Body of pancreas (tissue), 4 donors: ENCODE measurements at places on chromosomes 16 and 17. TPM values are rescaled to one million over a fixed set of nuclear protein-coding genes. Genes with fewer than 3 reads are reported as not detected.

TNP2 gene
- not detected for total RNA-seq

DNA sequence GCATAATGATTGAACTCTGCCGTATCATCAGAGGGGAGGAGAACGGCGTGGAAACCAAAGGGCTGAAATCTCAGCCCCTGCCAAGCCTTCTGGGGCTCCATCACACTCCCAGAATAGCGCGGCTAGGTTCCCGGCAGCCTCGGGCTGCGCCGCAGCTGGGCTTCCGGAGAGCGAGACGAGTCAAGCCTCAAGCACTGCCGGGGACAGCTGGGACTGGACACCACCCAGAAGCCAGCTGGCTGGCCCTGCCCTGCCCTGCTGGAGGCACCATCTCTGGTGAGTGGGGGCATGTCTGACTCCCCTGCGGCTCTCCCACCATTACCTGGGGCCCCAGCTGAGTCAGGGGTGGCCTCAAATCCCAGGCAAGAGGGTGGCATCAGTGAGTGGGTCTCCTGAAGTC, 7.2 kb upstream of the GPRC5C start:
- no peak overlapping the region for H3K4me3 ChIP-seq
- no peak overlapping the region for H3K27ac ChIP-seq
- no peaks in the 10 kb centered on the region for H3K36me3 ChIP-seq

- no peak overlapping the region for H3K4me3 ChIP-seq
- peaks cover 7% of the 10 kb centered on the region for H3K27me3 ChIP-seq
- peaks cover 31% of the 10 kb centered on the region for H3K4me1 ChIP-seq
- H3K27ac ChIP-seq: no peak overlapping the region
- peak; percentile 66 for DNase-seq
- no peaks in the 10 kb centered on the region for H3K36me3 ChIP-seq
Observed at GRCh38 chr16:728131-728889, 1.4 kb downstream of the HAGHL start.

GPR142 gene
- 0.52 TPM for total RNA-seq

MT4 gene
- total RNA-seq: not detected

TEKT5 gene
- total RNA-seq: not detected

PIMREG gene
- not detected for total RNA-seq

- H3K4me3 ChIP-seq: no peak overlapping the region
- H3K4me1 ChIP-seq: peaks cover 31% of the 10 kb centered on the region
- H3K36me3 ChIP-seq: no peaks in the 10 kb centered on the region
- DNase-seq: no peak
Observed at GRCh38 chr16:27311448-27311830, 2.3 kb upstream of the IL4R start.

DNA sequence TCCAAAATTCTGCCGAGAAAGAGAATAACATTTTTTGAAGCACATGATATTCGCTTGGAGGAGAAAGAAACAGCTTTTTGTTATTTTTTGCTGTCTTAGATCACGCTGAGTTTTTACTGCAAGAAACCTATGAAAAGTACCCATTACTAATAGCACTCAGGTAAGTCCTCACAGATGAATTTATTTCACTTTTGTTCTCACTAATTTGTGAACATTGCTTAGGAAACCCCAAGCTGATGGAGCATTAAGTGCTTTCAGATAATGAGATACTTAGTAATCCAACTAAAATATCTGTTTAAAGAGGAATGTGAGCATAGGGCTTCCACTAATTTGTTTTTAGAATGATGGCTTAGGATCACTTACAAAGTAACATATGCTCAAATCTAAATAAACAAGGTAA, 45.7 kb downstream of the MYO1D start:
- peaks cover 10% of the 10 kb centered on the region for H3K4me1 ChIP-seq
- H3K36me3 ChIP-seq: no peaks in the 10 kb centered on the region
- DNase-seq: no peak
- no peaks in the 10 kb centered on the region for H3K27me3 ChIP-seq
- H3K27ac ChIP-seq: no peak overlapping the region
- no peak overlapping the region for H3K4me3 ChIP-seq

ZNF469 gene
- total RNA-seq: 0.99 TPM

DNA sequence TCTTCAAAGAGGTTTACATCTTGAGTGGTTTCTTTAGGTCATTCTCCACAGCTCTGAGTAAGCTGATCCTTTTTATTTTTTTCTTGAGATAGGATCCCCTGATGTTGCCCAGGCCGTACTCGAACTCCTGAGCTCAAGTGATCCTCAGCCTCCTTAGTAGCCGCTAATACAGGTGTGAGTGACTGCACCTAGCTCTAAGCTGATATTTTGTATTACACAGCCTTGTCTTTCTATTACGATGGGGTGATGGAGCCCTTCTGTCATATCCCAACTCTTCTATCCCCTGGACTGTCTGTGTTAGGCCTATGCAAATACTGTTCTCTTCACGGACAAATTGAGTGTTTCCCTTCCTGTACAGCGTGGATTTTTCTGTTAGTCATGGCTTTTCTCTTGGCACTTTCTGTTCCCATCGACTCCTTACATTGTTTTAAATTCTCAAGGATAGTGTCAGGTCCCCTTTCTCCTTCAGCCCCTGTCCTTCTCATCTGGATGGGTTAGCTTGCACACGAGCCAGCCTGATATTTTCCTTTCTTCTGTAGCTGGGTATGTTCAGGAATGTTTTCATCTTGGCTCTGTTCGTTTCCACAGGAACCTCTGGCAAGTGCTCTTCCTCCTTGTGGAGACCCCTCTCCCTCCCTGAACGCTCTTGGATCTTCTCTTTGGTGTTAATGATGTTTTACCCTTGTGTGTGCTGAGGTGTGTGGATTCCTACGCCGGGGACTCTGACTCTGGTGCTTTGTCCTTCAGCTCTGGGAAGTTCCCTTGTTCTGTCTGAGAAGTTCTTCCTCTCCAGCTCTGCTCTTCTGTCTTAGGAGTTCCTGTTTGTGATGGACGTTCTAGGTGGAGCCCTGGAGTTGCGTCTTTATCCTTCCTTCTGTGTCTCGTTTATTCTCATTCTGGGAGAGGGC, 2.3 kb downstream of the BANP start:
- peaks cover 36% of the 10 kb centered on the region for H3K4me1 ChIP-seq
- H3K27me3 ChIP-seq: no peaks in the 10 kb centered on the region
- DNase-seq: no peak
- H3K36me3 ChIP-seq: no peaks in the 10 kb centered on the region
- H3K27ac ChIP-seq: no peak overlapping the region

DNA sequence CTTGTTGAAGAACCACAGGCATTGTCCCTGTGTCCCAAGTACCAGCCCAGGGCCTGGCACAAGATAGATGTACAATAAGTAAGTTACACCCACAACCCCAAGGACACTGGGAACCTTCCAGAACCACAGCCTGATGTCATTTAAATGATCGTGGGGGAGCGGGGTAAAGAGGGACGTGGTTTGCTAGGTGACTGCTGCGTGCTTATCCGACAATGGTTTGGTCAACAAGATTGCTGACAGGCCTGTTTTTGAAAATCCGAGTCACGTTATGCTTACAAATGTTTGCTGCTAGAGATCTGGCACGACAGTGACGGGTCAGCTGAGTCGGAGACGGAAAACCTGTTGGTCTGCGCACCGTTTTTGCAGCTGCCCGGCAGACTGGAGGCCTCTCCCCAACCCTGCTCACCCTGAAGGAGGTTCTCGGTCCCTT, 22.8 kb downstream of the COTL1 start:
- H3K4me1 ChIP-seq: peaks cover 15% of the 10 kb centered on the region
- H3K36me3 ChIP-seq: no peaks in the 10 kb centered on the region
- no peak overlapping the region for H3K4me3 ChIP-seq
- peak overlapping the region; percentile 56 for H3K27ac ChIP-seq
- DNase-seq: peak; percentile 50
- H3K27me3 ChIP-seq: no peaks in the 10 kb centered on the region

CEP20 gene
- total RNA-seq: 21.3 TPM

DNA sequence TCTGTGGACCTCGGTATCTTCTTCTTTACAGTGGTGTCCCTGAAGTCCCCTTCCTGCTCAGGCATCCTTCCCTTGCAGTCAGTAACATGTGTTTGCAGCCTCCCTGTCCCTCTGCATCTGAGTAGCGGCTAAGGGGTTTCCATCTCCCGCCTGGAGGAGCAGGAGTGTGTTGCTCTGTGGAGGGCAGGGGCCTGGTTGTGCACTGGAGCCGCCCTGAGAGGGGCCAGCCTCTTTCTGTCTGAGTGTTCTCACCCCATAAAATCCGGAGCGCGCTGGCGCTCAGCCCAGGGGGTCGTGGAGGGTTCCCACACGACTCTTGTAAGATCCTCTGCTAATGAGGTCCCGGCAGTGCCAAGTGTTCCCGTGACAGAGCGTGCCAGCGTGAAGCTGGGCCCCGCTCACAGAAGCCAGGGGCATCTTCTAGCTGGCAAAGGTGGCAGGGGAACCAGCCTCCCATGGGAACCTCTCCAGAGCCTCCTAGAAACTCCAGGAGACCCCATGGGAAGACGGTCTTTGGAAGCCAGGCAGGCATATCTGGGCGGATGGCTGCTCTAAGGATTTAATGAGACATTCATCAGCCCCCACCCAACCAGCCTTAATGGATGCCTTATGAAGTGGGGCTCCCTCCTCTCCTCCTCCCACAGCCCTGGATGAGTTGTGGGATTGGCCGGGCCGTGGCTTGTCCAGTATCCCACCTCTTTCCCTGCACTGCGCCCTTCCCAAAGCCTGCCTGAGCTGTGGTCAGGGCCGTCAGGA, 91.4 kb upstream of the GSE1 start:
- DNase-seq: no peak
- no peak overlapping the region for H3K4me3 ChIP-seq
- H3K36me3 ChIP-seq: no peaks in the 10 kb centered on the region
- H3K4me1 ChIP-seq: peaks cover 61% of the 10 kb centered on the region

HOXB2 gene
- total RNA-seq: 13.7 TPM

SLC35G6 gene
- not detected for total RNA-seq

SLC5A10 gene
- not detected for total RNA-seq

GRCh38 chr17:45276031-45276430, 14.1 kb upstream of the SPATA32 start:
- no peaks in the 10 kb centered on the region for H3K27me3 ChIP-seq
- H3K36me3 ChIP-seq: no peaks in the 10 kb centered on the region
- H3K4me1 ChIP-seq: peaks cover 27% of the 10 kb centered on the region
- no peak overlapping the region for H3K27ac ChIP-seq

DNA sequence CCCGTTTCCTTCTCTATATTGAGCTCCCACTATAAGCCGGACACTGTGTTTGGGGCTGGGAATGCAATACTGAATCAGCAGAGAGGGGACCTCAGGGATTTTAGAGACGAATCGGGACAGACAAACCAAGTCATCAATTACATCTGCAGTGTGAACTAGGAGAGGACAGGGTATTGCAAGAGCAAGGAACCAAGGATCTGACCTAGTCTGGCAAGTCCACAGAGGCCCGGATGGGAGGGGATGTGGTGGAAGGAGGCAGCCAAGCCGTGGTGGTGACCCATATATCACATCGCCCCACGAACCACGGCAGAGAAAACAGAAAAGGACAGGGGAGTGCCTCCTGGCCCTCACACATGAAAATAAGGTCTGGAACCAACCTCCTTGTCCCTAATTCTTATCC, 28.1 kb upstream of the NXPH3 start:
- H3K27ac ChIP-seq: no peak overlapping the region
- no peaks in the 10 kb centered on the region for H3K4me1 ChIP-seq
- no peak overlapping the region for H3K4me3 ChIP-seq
- no peaks in the 10 kb centered on the region for H3K36me3 ChIP-seq

DNA sequence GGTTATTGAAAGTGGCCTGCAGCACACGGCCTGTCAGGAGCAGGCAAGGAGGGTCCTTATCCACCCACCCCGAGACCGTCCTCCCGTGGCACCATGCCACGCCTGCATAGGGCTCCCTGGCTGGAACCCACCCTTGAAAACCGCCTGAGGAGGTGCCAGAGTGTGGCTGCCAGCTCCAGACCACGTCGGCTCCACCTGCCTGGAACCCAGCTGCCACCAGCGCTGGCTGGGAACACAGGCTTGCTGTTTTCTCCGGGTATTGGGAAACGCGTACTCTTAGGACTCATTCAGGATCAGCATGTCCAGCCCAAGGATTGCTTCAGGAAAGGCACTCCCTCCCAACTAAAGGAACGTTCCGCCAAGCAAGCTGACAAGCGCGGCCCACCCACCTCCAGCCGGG, 6.7 kb downstream of the ARL16 start:
- no peak overlapping the region for H3K4me3 ChIP-seq
- no peaks in the 10 kb centered on the region for H3K27me3 ChIP-seq
- DNase-seq: no peak
- H3K36me3 ChIP-seq: no peaks in the 10 kb centered on the region
- H3K4me1 ChIP-seq: peaks cover 13% of the 10 kb centered on the region

HID1 gene
- total RNA-seq: 164 TPM

- H3K27ac ChIP-seq: no peak overlapping the region
- H3K36me3 ChIP-seq: peaks cover 2% of the 10 kb centered on the region
- no peaks in the 10 kb centered on the region for H3K27me3 ChIP-seq
- H3K4me3 ChIP-seq: no peak overlapping the region
Observed at GRCh38 chr17:1712271-1712670, 2.1 kb upstream of the TLCD2 start.

SLC16A5 gene
- 14.8 TPM for total RNA-seq

DNA sequence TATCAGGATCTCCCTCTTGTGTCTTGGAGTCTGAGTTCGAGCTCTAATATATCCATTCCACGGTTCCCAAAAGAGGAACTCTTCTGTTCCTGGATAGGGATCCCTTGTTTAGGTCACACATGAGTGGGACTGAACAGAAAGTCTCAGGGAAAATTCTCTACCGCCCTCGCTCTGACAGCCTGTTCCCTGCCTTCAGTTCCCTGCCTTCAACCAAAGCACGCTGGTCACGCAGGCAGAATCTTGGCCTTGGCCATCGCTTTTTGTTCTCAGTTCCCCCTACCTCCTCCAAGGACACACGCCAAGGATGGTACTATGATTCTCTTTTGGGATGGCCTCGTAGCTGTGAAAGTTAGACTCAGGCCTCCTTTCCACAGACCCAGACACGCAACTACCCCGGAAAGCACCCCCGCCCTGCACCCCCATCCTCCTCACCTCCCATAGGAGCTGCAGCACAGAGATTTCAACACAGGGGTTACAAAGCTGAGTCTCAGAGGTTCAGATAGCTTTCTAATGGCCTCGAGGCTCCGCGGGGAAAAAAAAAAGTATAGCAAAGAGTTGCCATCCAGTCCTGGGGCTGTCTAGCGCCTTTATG, 1.5 kb upstream of the SHISA6 start:
- no peak for DNase-seq
- no peak overlapping the region for H3K4me3 ChIP-seq
- no peak overlapping the region for H3K27ac ChIP-seq
- H3K36me3 ChIP-seq: no peaks in the 10 kb centered on the region
- H3K27me3 ChIP-seq: no peaks in the 10 kb centered on the region
- H3K4me1 ChIP-seq: peaks cover 13% of the 10 kb centered on the region

- H3K4me3 ChIP-seq: no peak overlapping the region
- H3K27ac ChIP-seq: no peak overlapping the region
- no peaks in the 10 kb centered on the region for H3K4me1 ChIP-seq
- H3K36me3 ChIP-seq: no peaks in the 10 kb centered on the region
Observed at GRCh38 chr16:19861133-19861532, 23.5 kb downstream of the GPRC5B start.

GRCh38 chr16:15510992-15511391, 76.6 kb downstream of the BMERB1 start:
- H3K4me1 ChIP-seq: no peaks in the 10 kb centered on the region
- H3K27ac ChIP-seq: no peak overlapping the region
- H3K27me3 ChIP-seq: no peaks in the 10 kb centered on the region
- no peaks in the 10 kb centered on the region for H3K36me3 ChIP-seq
